ENCODE measurements at places on chromosomes 1 and 21.

GRCh38 chr1:115606305-115606704, 35.5 kb upstream of the VANGL1 start:
- no peak for DNase-seq

GRCh38 chr1:215677112-215677511, 110.0 kb downstream of the KCTD3 start:
- DNase-seq: no peak

DNA sequence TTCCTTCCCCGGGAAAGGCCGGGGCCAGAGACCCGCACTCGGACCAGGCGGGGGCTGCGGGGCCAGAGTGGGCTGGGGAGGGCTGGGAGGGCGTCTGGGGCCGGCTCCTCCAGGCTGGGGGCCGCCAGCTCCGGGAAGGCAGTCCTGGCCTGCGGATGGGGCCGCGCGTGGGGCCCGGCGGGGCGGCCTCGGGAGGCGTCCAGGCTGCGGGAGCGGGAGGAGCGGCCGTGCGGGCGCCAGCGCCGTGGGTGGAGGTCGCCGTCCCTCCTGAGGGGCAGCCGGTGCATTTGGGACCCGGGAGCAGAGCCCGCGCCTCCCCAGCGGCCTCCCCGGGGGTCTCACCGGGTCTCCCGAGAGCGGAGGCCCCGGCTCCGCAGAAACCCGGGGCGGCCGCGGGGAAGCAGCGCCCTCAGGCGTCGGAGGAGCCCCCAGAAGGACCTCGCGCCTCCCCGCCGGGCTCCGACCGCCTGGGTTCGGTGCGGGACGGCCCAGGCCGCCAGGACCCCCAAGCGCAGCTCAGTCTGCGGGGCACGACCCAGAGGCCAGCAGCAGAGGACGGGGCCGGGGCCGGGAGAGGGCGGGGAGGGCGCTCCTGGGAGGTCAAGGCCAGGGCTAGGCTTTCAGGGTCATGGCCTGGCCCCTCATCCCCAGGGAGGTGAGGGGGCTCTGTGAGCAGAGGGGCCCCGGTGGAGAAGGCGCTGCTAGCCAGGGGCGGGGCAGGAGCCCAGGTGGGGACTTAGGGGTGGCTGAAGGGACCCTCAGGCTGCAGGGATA, 7.2 kb upstream of the SLX9 start:
- DNase-seq: no peak

DNA sequence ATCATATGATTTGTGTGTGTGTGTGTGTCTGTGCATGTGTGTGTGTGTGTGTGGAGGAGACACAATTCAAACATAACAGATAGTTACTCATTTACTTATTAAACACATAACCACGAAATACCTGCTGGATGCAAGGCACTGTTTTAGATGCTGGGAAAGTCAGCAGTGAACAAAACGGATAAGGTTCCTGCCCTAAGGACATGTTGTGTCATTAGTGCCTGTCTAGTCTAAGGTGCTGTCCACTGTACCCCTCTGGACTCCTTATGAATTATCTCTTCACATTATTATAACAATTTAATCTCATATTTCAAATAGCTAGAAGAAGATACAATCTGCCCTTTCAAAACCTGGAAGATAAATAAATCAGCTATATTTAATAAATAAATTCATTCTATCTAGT, 162.4 kb downstream of the PLPPR5 start:
- no peak for DNase-seq

DNA sequence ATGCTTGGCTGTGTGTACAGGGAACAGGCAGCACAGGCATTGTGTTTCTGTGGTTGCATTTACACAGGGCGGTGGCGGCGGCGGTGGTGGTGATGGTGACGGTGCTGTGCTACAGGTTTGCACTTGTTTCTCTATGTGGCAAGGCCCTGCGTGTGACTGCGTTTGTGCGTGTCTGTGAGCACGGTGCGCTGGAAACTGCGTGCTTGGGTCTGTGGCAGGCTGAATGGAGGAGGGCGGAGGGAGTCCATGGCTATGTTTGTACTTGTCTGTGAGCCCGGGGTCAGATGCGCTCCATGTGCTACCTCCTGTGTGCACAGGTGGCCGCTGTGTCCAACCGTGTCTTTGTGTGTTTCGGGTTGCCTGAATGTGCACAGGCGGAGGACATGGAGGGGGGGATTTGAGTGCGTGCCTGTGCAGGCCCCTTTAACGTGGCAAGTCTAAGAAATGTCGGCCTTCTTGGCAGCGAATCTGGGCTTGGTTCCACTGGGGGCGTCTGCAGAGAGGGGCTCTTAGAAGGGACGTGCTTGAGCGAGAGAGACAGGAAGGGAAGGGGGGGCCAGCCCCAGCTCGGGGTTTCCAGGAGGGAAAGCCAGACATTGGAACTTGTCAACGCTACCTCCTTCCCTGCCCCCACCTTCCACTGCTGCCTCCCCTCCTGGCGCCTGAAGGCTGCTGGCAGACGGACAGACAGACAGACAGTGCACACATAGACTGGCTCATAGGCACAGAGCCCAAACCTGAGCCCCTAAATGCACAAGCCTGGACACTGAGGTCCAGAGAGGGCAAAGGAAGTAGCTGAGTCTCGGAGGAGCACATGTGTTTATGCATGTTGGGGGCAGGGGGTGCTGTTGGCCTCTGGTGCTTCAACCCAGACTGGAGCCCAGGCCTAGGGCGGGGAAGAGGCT, 32.7 kb upstream of the WASF2 start:
- no peak for DNase-seq

DNA sequence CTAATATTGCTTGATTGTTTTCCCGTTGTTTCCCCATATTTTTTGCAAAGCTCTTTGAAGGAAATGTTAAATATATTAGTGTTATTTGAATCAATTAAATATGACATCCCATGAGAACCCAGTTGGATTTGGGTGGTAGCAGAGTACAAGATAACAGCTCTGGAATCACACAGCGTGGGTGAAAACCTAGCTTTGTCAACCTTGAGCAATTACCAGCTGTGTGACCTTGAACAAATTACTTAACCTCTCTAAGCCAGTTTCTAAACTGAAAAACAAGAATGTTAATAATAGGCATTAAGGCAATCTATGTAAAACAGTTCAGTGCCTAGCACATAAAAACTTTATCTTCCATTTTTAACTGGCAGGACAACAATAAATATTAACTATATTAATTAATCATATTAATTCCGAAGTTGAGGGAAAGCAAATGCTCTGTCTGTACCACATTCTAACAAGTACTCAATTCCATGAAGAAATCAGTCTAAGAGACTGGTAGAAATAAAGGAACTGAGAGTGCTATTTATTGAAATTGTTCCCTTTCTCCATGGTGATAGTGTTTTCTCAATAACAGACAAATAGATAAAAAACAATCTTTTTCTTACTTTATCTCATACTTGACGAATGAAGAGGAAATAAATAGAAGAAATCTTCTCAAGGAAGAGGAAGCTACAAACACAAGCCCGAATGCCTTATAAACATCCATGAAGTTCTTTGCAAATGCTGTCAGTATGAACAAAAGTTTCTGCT, 27.0 kb downstream of the DNASE2B start:
- DNase-seq: no peak

DNA sequence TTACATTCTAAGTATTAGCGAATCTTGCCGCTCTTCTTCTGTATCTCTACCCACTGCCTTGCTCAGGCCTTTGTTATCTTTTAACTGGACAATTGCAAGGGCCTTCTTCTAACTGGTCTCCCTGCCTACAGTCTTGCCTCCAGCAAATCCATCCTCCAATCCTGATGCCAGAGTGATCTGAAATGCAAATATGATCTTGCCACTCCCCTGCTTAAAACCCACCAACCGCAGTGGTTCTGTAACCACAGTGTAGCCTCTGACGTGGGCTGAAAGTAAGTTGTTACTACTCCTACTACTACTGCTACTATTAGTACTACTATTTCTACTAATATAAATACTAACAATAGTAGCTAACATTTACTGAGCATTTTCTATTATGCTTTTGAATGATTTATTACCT, 12.4 kb downstream of the MOV10 start:
- no peak for DNase-seq

DNA sequence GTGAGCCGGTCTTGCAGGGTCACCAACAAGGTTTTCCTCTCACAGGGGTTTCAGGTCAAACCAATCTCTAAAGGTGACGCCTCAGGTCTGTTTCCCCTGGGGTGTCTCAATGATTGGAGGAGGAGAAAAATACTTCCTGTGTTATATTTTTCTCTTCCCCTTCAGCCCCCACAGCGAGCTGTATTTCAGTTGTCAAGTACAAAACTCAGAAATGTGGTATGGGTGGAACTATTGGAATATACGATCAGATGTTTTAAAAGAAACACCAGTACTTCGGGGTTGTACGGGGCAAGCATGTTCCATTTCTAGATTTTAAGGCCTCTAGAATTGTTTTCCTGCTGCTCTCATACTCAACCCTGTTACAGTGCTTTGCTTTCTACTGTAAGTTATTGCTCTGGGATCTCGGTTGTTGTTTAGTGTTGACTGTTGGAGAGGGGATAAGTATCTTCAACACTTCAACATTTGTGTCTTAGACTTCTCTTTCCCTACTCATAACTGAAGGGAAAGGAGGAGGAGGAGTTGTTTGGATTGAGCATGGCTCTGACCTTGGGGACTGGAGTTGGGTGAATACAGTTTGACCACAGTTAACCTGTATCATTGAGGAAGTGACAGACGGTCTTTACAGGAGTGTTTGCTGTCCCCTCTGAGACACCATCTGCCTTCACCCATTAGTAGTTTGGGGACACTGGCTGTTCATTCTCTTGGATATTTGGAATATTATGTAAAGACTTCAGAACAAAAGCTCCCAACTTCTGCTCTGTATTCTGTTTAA, 2.0 kb downstream of the MAPKAPK2 start:
- no peak for DNase-seq

DNA sequence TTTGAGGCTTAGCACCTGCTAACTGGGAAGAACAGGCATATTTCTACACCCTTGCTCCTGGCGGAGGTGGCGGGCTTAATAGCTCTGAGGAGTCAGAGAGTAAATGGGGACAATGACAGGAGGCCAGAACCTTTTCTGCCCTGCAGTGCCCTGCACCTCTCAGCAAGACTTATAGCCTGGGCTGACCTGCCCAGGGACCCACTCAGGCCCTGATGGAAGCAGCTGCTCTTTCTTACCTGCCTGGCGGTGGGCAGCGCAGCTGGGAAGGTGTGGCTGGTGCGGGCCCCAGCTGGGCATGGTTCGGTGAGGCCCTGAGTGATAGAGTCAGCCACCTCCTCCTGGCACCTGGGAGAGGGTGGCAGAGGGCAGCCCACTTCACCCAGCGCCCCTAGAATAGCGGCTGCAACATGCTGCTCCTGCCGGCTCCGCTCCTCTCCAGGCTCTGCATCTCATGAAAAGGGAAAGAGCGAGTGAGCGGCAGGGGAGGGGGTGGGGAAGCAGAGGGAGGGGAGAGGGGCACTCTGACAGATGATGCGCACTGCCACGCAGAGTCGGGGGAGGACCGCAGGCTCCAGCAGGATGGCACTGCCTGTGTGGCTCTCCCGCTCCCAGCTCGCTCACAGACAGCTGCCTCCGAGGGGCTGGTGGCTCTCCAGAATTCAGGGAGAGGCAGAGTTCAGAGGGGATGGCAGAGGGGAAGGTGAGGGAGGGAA, at the start of gene RGS8:
RGS8 (minus strand) TSS at position 472 of the 713 bp plus-strand sequence. CDS start 14,938 bp downstream, outside the sequence.
- no peak for DNase-seq

DNA sequence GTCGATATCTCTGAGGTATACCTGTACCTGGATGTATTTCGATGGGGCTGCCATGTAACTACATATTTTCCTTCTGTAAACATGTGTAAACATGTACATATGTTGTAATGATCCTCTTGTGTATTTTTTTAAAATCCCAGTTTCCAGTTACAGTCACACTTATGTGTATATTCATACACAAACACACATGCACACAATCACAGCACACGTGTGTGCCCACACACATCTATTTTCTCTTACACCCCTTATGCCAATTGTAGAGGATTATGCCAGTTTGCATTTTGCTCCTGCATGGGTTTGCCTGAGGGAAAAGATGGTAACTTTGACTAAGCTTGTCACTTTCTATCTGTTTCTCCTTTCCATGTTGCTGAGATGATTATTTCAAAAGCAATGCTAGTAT, 10.1 kb downstream of the SYT14 start:
- no peak for DNase-seq

GRCh38 chr1:28632560-28632959, 10.3 kb downstream of the TAF12 start:
- no peak for DNase-seq

DNA sequence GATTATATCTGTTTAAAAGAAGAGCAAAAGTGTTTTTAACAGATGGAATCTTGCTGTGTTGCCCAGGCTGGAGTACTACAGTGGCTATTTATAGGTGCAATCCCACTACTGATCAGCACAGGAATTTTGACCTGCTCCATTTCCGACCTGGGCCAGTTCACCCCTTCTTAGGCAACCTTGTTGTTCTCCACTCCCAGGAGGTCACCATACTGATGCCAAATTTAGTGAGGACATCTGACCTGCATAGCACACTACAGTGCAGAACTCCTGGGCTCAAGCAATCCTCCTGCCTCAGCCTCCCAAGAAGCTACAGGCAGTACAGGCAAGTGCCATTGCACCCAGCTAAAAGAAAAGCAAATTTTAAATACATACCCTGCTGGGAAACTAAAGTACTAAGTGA, 11.3 kb upstream of the NUP210L start:
- no peak for DNase-seq

GRCh38 chr1:60068393-60069045, 5.1 kb downstream of the C1orf87 start:
- DNase-seq: no peak

- no peak for DNase-seq
Measured at GRCh38 chr1:109365642-109366204, 32.0 kb downstream of the SORT1 start.

DNA sequence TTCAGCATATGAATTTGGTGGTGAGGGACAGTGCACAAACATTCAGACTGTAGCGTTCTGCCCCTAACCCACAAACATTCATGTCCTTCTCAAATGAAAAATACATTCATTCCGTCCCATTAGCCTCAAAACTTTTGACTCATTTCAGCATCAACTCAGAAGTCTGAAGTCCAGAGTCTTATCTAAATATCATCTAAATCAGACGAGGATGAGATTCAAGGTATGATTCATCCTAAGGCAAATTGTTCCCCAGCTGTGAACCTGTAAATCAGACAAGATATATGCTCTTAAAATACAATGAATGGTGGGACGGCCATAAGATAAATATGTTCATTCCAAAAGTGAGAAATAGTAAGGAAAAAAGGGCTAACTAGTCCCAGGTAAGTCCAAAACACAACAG, 1195.6 kb upstream of the ADGRL4 start:
- DNase-seq: no peak

GRCh38 chr1:39398278-39399021, 93.0 kb upstream of the BMP8A start:
- DNase-seq: peak; percentile 93

DNA sequence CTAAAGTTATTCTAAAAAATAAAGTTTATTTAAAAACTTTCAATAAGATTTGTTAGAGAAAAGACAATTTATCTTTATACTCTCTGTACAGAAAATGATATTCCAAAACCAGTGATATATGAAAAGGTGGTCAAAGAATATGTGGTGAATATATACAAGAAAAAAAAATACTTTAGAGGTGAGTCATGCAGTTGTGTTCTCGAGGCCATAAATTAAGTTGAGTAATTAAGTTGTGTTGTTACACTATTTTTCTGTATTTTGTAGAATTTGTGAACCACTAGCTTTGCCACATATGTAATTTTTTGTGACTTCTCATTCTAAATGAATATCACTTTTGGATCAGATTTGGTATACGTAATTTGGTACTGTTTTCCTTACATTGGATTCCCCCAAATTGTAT, 23.6 kb upstream of the DUSP10 start:
- no peak for DNase-seq

GRCh38 chr1:153617663-153618062, 1.5 kb upstream of the S100A14 start:
- peak; percentile 82 for DNase-seq

Data from COLO829 (cell line).